ENCODE measurements at places on chromosomes 12 and 14. TPM values are rescaled to one million over a fixed set of nuclear protein-coding genes. Genes with fewer than 3 reads are reported as not detected.

The OR10A7 gene
- not detected for polyA plus RNA-seq

The GPR162 gene
- 2.1 TPM for polyA plus RNA-seq

The E2F7 gene
- 1.1 TPM for polyA plus RNA-seq

The ESPL1 gene
- polyA plus RNA-seq: 43.8 TPM

The FZD10 gene
- polyA plus RNA-seq: 7.2 TPM

The CAPZA3 gene
- 0.22 TPM for polyA plus RNA-seq

The GPR65 gene
- 0.25 TPM for polyA plus RNA-seq

The KLHL33 gene
- 0.07 TPM for polyA plus RNA-seq
